ENCODE measurements at places on chromosomes 3 and 15. TPM values are rescaled to one million over a fixed set of nuclear protein-coding genes. Genes with fewer than 3 reads are reported as not detected.
A peak's percentile ranks its signal among the peaks of the same experiment; 100 is the strongest.

Gene SST
- total RNA-seq = not detected

GRCh38 chr3:133803469-133803868, 2.1 kb upstream of the SRPRB start:
- H3K4me1 ChIP-seq = peaks cover 9% of the 10 kb centered on the region
- H3K4me3 ChIP-seq = no peak overlapping the region
- H3K27ac ChIP-seq = no peak overlapping the region
- DNase-seq = no peak
- no peaks in the 10 kb centered on the region for H3K27me3 ChIP-seq
- H3K36me3 ChIP-seq = no peaks in the 10 kb centered on the region

Gene RAD51
- total RNA-seq = 2.1 TPM

GRCh38 chr15:30675126-30675525, 49.2 kb downstream of the ARHGAP11B start:
- no peaks in the 10 kb centered on the region for H3K27me3 ChIP-seq
- DNase-seq = no peak
- H3K4me3 ChIP-seq = no peak overlapping the region
- no peaks in the 10 kb centered on the region for H3K4me1 ChIP-seq
- H3K27ac ChIP-seq = no peak overlapping the region

Gene ABI3BP
- total RNA-seq = 106 TPM

Gene ZNF445
- total RNA-seq = 11.4 TPM

Gene FETUB
- not detected for total RNA-seq

DNA sequence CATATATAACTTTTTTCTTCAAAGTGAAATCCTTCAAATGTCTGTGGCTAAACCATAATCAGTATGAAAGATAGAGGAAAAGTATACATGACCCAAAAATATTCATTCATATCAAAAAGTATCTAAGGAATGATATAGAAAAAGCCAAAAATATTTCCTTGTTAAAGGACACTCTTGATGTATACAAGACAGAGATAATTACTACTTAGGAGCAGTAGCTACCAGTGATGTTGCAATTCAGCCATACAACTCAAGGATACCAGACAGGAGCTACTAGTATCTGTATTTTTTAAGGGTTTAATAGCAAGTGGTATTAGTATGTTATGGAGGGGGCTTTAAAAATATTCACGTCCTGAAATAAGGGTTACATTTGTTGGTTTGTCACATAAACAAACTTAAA, 37.0 kb downstream of the FBXL22 start:
- peaks cover 31% of the 10 kb centered on the region for H3K36me3 ChIP-seq
- no peaks in the 10 kb centered on the region for H3K27me3 ChIP-seq
- H3K4me3 ChIP-seq = no peak overlapping the region
- no peak for DNase-seq
- no peak overlapping the region for H3K27ac ChIP-seq

DNA sequence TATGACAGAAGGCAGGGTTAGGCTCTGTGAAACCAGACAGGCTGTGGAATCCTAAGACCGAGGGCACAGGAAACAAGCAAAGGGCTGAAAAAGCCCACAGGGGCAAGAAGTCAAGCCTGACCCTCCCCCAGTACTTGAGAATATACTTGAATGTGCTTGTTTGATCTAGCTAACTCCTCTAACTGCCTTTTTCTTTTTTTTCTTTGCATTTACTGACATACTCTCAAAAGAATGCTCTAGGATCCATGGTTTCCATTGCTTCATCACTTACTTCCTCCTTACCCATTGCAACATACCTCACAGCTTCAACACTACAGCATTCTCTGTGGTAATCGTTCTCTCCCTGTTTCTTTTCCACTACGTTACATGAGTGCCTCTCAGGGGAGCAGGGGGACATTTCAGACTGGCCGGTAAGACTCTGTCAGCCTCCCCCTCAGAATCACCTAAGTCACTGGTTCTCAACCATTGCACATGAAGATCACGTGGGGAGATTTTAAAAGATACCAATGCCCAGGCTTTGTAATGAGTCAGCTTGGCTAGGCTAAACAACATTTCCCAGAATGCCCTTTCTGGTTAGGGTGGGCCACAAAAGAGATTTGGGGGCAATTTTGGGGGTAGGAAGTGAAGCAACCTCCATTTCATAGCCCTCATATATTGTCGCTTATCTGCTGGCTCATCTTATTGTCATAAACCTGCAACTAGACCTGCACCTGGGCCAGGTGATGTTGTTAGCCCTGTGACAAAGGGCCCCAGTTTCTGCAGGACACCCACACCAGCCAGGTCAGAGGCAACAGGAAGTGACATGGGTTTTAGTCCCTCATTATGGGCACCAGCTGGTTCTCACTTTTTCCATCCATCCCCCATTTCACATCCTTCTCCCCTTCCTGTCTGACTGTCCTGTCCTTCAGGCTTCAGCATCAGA, 24.6 kb upstream of the RSL24D1 start:
- H3K27me3 ChIP-seq = no peaks in the 10 kb centered on the region
- no peak overlapping the region for H3K4me3 ChIP-seq
- H3K4me1 ChIP-seq = peaks cover 33% of the 10 kb centered on the region
- peak; percentile 74 for DNase-seq

GRCh38 chr3:171049861-171050444, 23.4 kb upstream of the SLC2A2 start:
- no peaks in the 10 kb centered on the region for H3K27me3 ChIP-seq
- no peak overlapping the region for H3K27ac ChIP-seq
- H3K4me1 ChIP-seq = no peaks in the 10 kb centered on the region
- H3K36me3 ChIP-seq = no peaks in the 10 kb centered on the region
- DNase-seq = no peak
- no peak overlapping the region for H3K4me3 ChIP-seq

DNA sequence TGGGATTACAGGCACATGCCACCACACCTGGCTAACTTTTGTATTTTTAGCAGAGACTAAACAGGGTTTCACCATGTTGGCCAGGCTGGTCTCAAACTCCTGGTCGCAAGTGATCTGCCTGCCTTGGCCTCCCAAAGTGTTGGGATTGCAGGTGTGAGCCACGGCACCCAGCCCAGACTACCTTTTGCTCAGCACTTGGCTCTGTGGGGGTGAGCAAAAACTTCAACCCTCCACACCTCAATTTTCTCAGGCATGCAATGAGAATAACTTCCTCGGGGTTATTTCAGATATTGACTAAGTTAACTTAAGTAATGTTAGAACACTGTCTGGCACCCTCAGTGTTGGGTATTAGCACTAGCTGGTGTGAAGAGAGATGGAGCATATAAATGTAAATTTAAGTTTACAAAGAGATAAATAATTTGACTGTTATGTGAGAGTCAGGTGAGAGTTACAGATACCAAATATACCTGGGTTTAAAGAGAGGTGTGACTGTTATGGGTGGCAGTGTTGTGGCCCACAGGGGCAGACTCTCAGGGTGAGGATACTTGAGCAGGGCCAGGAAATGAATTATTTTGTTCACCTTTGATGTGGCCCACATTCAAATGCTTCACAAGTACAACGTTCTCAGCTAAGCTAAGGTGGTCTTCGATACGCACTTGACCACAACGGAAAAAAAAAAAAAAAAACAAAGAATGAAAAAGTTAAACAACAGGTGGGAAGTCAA, 29.0 kb downstream of the CPOX start:
- no peak for DNase-seq
- H3K36me3 ChIP-seq = no peaks in the 10 kb centered on the region
- no peak overlapping the region for H3K4me3 ChIP-seq

GRCh38 chr3:100022506-100022905, 91.8 kb downstream of the FILIP1L start:
- DNase-seq = no peak
- no peaks in the 10 kb centered on the region for H3K4me1 ChIP-seq
- H3K27ac ChIP-seq = no peak overlapping the region
- H3K27me3 ChIP-seq = no peaks in the 10 kb centered on the region

DNA sequence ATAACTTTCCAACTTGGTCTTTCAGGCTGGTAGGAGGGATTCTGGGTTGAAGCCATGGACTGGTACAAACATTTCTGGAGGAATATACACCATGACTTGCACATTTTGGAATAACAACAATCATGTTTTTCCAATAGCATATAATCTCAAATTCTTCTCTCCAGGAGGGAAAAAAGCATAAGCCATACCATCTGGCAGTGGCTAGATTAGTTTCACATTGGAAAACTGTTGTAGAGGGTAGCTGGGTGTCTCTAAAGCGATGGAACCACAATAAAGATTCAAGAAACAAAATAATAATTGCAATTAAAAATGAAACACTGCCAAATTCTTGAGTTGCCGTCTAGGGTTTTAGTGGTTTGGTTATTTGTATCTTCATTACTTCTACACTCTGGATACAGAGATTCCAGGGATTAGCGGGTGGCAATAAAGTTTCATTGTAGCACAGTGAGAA, 278.5 kb upstream of the RASGRP1 start:
- H3K27me3 ChIP-seq = no peaks in the 10 kb centered on the region
- no peaks in the 10 kb centered on the region for H3K36me3 ChIP-seq
- DNase-seq = no peak
- H3K27ac ChIP-seq = no peak overlapping the region
- H3K4me1 ChIP-seq = no peaks in the 10 kb centered on the region
- H3K4me3 ChIP-seq = no peak overlapping the region

GRCh38 chr3:2770451-2770850, 339.7 kb downstream of the IL5RA start:
- DNase-seq = no peak
- H3K4me3 ChIP-seq = no peak overlapping the region
- no peak overlapping the region for H3K27ac ChIP-seq
- H3K36me3 ChIP-seq = no peaks in the 10 kb centered on the region
- H3K4me1 ChIP-seq = no peaks in the 10 kb centered on the region

GRCh38 chr3:177516158-177517011, 319.1 kb upstream of the TBL1XR1 start:
- peaks cover 9% of the 10 kb centered on the region for H3K4me1 ChIP-seq
- H3K27ac ChIP-seq = peak overlapping the region; percentile 1
- H3K27me3 ChIP-seq = no peaks in the 10 kb centered on the region
- no peak for DNase-seq
- H3K4me3 ChIP-seq = no peak overlapping the region

- no peak overlapping the region for H3K27ac ChIP-seq
- H3K4me1 ChIP-seq = no peaks in the 10 kb centered on the region
- H3K4me3 ChIP-seq = peak overlapping the region; percentile 33
- no peaks in the 10 kb centered on the region for H3K27me3 ChIP-seq
- no peak for DNase-seq
- no peaks in the 10 kb centered on the region for H3K36me3 ChIP-seq
Observed at GRCh38 chr3:13039213-13039896, 33.9 kb downstream of the IQSEC1 start.

- no peak overlapping the region for H3K4me3 ChIP-seq
- no peak overlapping the region for H3K27ac ChIP-seq
- no peaks in the 10 kb centered on the region for H3K27me3 ChIP-seq
- no peaks in the 10 kb centered on the region for H3K36me3 ChIP-seq
- DNase-seq = no peak
Observed at GRCh38 chr3:89612027-89612426, 504.6 kb downstream of the EPHA3 start.

DNA sequence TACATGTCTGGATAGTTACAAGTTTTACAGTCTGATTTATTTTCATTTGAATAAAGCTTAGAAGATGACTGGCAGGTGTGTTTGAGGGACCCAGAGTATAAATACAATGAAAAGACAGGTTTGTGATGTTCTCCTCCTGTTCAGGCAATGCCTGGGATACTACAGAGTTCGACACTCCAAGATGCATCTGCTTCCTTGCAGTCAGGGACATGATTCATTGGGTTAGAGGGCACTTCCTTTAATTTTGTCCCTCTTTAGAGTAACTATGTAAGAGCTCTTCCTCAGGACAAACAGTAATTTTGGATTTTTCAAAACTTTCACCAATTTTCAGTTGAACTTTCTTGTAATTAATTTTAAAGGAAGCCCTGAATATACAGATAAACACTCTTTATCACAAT, 102.0 kb downstream of the LMLN start:
- no peak for DNase-seq
- no peak overlapping the region for H3K4me3 ChIP-seq
- no peaks in the 10 kb centered on the region for H3K36me3 ChIP-seq
- H3K27me3 ChIP-seq = no peaks in the 10 kb centered on the region
- H3K4me1 ChIP-seq = no peaks in the 10 kb centered on the region
- no peak overlapping the region for H3K27ac ChIP-seq

DNA sequence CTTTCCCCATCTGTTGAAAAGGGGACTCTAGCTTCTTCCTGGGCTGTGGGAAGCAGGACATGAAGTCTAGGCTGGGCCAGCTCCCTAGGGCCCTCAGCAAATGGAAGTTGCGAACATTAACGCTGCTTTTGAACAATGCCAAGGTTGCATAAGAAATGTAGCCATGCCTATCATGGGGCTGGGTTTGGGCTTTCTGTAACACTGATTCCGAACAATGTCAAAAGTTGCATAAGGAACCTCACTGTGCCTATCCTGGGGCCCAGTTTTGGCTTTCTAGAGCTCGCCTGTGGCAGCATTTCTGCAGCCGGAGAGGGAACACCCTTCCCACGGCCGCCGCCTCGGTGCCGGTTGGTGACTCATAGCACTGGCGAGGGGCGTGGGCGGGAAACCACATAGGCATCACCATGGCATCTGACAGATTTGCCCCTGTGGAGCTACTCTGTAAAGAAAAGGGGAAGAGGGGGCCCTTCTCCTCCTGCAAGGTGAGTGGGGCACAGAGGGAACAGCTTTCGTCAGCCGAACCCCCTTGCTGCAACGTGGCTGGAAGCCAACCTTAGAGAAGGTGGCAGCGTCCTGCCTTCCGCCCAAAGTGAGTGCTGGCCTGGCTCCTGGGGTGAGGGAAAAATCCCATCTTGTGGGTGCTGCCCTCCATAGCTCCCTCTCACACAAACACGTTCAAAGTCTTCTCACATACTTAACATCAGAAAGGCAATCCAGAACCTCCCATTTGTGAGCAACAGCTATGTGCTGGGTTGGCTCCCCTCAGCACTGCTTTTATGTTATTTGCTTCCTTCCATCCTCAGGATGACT, 46.6 kb upstream of the ATP2B2 start:
- no peaks in the 10 kb centered on the region for H3K4me1 ChIP-seq
- no peak overlapping the region for H3K27ac ChIP-seq
- H3K4me3 ChIP-seq = no peak overlapping the region
- H3K36me3 ChIP-seq = no peaks in the 10 kb centered on the region
- no peaks in the 10 kb centered on the region for H3K27me3 ChIP-seq

DNA sequence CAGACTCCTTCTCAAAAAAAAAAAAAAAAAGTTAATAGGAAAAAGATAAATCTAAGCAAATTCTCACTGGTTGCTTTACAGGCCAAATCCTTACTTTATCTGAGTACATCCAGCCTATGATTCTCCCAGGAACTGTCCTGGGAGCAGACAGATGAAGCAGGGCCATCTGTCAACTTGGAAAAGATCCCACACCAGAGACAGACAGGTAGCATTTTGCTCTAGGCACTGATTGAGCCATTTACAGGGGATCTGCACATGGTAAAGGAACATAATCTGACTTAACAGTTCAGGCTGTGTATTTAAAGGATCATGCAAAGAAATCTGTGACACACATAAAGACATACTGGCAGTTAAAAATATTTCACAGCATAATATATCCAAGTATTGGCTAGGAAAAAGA, 1006.5 kb downstream of the TBL1XR1 start:
- H3K27ac ChIP-seq = no peak overlapping the region
- no peak overlapping the region for H3K4me3 ChIP-seq
- H3K27me3 ChIP-seq = no peaks in the 10 kb centered on the region
- H3K36me3 ChIP-seq = no peaks in the 10 kb centered on the region
- H3K4me1 ChIP-seq = no peaks in the 10 kb centered on the region

Gene ZBTB20
- 150 TPM for total RNA-seq

Data from upper lobe of left lung (tissue), 6 donors.